Activated naive CD4-positive, alpha-beta T cell (primary cell): ENCODE measurements at places on chromosomes 3 and 15.

- DNase-seq: no peak
These were observed 190.4 kb downstream of the MEGF11 start for GRCh38 chr15:66063147-66063546.

GRCh38 chr3:53724566-53724965, 121.7 kb downstream of the CHDH start:
- DNase-seq: no peak

DNA sequence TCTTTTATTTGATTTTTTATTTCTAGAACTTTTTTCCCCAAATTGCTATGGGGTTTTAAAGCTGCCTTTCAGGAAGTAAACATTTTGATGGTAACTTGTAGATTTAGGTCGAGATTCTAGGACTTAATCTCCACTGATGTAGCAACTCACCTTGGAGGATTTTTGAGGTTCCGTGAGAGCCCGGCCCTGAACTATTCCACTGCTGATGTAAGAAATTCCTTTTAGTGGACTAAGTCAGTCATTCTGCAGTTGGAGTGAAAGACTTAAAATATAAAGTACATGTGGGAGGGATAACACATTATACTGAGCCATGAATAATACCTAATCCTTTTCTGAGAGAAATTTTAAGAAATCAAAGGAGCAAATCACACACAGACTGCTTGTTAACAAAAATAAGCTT, 12.6 kb upstream of the LRRC34 start:
- DNase-seq: no peak

GRCh38 chr15:40407330-40407990, 1.9 kb downstream of the IVD start:
- no peak for DNase-seq

- no peak for DNase-seq
These were observed 82.6 kb upstream of the ATP11B start for GRCh38 chr3:182710557-182711157.

DNA sequence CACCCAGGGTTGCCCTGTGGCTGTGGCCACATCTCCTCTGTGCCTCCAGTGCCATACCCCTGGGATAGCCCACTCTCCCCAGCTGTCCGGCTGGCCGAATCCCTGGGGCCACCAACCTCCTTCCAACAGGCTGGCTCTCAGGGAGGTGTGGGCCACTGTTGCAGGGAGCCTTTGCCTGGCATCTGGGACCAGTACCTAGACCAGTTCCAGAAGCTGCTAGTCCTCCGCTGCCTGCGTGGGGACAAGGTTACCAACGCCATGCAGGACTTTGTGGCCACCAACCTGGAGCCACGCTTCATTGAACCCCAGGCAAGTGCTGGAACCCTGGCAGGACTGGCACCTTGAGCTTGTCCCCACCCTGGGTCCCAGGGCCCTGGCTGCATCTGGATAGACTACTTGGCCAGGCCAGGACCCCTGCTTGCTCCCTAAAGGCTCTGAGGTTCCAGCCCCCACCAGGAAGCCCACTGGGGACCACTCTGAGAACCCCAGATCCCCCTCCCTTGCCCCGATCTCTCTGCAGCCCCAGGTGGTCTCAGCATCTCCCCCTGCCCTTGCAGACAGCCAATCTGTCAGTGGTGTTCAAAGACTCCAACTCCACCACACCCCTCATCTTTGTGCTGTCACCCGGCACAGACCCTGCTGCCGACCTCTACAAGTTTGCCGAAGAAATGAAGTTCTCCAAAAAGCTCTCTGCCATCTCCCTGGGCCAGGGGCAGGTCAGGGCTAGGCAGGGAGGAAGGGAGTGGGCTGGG, 50.0 kb downstream of the SEMA3G start:
- no peak for DNase-seq

DNA sequence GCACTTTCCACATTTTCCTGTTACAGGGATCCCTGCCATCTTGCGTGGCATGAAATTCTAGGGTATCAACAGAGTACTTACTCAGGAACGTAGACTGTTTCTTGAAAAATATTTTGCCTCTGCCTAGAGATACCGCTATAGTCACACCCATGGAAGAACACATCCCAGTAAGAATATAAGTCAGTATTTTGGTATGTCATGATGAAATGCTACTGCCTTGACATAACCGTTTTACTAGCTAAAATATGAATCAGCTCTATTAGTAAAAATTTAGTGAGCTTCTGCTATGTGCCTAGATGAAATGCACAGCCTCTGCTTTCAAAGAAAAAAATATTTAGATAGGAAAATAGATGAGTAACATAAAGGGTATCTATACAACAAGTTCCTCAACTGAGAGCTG, 276.4 kb downstream of the TBC1D5 start:
- no peak for DNase-seq

- no peak for DNase-seq
These were observed 97.9 kb downstream of the PLD1 start for GRCh38 chr3:171712171-171712938.

- DNase-seq: no peak
These were observed 53.1 kb downstream of the CLDN1 start for GRCh38 chr3:190269101-190269500.

- peak; percentile 87 for DNase-seq
These were observed at the start of gene IFT57 for GRCh38 chr3:108221911-108222852. TSS of gene IFT57 (minus strand) at chr3:108222424. CDS start at chr3:108222322, 102 bp downstream.

DNA sequence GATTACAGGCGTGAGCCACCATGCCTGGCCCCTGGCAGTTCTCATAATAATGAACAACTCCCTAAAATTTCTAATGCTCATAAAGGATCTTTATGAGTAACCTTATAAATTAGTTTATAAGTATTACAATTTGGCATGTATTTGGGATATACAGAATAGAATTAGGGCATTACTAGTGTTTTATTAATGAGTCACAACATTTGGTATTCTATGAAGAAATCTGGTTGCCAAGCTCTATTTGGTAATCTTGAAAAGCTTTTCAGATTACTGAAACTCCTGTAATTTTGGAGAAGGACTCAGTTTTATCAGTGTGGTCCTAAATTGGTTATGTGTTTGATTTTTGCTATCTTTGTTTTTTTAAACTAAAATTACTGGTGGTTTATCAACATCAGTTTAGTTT, 45.8 kb downstream of the TM6SF1 start:
- DNase-seq: no peak

- no peak for DNase-seq
These were observed 28.5 kb downstream of the RBPMS2 start for GRCh38 chr15:64746921-64747320.

DNA sequence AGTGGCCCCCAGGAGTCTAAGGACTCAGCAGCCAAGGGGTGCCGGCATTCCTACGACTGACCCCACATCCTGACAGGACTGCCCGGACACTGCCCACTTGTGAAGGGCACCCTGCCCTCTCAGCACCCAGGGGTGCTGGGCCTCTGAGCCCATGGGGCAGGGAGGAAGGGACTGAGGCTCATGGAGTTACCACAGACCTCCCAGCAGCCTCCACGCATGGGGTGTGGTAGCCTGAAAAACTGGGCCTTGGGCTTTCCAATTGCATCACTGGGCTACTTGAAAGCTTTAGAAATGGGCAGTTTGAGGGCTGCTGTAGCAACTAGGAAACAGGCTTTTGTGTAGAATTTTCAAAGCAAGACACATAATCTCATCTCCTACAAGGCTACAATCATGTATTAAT, 13.2 kb downstream of the TKT start:
- DNase-seq: no peak

DNA sequence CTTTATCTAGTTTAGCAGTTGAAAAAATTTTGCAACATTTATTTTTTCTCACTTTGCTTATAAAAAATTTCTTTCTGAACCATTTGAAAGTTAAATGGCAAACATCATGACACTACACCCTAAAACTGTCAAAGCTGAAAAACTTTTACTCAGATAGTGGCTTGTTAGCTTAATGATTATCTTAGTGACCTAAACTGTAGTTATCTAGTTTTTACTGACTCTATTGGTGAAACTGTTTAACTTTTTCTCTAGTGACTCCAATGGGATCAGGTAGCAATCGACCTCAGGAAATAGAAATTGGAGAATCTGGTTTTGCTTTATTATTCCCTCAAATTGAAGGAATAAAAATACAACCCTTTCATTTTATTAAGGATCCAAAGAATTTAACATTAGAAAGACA, 13.3 kb downstream of the FBXO22 start:
- no peak for DNase-seq

- DNase-seq: no peak
These were observed 138.6 kb downstream of the MEGF11 start for GRCh38 chr15:66114863-66115425.

GRCh38 chr3:157059661-157060060, 100.3 kb downstream of the CCNL1 start:
- DNase-seq: no peak

DNA sequence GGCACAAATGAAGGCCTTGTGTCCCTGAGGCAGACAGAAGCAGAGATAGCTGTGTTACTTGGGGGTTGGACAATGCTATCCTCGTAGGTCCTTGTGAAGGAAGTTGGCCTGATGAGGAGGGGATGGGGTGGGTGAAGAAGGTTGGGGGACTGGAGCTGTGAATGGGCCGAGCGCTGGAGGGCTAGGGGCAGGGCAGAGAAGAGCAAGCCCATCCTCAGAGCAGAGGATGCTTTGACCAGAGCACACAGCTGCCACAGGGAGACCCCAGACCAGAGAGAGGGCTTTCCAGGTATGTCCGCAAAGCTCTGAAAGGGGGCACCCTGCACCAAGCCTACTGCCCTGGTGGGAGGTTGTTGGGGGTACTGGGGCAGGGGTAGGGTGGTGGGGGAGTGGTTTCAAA, 5.7 kb upstream of the TBC1D2B start:
- DNase-seq: no peak
